ENCODE measurements at places on chromosomes 13 and 19.

- no peak for DNase-seq
Observed at GRCh38 chr13:106440866-106441265, 94.6 kb downstream of the EFNB2 start.

DNA sequence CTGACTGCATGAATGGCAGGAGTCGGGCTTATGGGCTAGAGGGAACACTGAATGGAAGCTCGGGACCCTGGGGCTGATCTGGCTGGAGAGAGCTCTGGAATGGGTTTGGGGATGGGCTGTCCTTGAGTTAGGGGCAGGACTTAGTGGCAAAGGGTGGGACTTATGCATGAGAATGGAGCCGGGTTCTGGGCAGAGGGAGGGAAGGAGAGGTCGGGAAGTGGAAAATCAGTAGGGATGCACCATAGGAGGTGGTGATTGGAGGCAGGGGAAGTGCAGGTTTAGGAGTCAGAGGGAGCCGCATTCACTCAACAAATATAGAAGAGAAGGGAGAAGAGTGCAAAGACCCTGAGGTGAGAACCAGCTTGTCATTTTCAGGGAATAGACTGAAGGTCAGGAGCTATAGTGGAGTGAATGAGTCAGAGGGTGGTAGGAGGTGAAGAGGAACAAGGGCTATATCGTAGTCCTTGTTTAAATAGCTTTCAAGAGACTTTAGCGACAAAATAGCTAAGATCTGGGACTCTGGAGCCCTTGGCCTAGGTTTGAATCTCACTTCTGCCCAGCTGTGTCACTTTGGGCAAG lies 748 bp downstream of the RAB4B start:
- no peak for DNase-seq

DNA sequence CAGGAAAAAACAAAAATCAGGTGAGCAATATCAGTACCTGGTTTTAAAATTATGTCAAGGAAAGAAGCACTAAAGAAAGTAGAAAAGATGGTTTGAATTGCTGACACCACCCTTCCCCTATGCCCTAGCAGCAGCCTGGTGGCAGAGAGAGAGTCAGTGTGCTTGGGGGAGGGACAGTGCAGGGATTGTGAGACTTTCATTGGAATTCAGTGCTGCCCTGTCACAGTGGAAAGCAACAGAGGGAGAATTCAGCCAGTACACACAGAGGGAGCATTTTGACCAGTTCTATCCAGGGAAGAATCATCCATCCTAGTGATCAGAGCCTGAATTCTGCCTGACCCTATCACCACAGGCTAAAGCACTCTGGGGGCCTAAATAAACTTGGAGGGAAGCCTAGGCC lies 222.4 kb upstream of the PCDH17 start:
- no peak for DNase-seq

DNA sequence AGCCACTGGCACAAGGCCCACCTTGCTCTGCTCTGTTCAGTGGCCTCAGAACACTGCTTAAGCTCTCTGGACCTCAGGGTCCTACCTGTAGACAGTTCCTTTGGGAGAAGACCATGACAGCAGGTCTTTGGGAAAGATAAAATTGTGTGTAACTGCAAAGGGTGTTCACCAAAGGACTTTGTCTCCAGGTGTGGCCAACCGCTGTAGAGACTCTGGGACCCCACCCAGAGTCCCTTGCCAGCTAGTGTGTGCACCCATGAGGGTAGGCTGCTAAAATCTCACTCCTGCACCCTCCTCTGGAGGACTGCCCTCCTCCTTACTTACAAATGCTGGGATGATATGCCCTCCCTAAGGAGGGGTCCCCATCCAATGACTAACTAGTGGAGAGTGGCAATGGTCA lies 211.2 kb downstream of the TSHZ3 start:
- no peak for DNase-seq

DNA sequence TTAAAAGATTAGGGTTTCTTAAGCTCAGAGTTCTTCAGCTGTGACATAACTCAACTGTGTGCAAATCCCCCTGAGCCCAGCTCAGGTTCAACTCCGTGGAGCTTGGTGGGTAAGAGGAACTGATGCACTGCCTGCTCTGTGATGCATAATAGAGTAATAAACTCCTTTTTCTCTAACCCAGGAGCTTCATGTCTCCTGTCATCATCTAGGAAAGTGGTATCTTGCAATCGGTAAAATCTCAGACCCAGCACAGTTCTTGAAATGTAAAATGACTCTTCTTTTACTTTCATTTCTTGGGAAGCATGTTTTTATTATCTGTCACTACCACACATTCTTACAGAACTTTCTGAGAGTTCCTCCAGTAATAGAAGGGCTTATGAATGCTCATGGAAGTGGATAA lies 123.8 kb upstream of the PCDH9 start:
- DNase-seq, result no peak

GRCh38 chr19:29871143-29871542 lies 59.4 kb downstream of the CCNE1 start:
- no peak for DNase-seq

- DNase-seq, result no peak
Observed at GRCh38 chr13:102999499-102999898, 66.7 kb downstream of the SLC10A2 start.

- DNase-seq, result no peak
Observed at GRCh38 chr19:42322305-42322704, 3.1 kb upstream of the MEGF8 start.

All from activated CD8-positive, alpha-beta T cell treated with anti-CD3 and anti-CD28 coated beads, Interleukin-2, amount 10 ng/mL, durations not matched to agents 7 days and 5 days (primary cell).